ENCODE measurements at places on chromosomes 7 and 10. TPM values are rescaled to one million over a fixed set of nuclear protein-coding genes. Genes with fewer than 3 reads are reported as not detected.
A peak's percentile ranks its signal among the peaks of the same experiment; 100 is the strongest.

- H3K27me3 ChIP-seq: no peaks in the 10 kb centered on the region
- H3K27ac ChIP-seq: no peak overlapping the region
Measured at GRCh38 chr7:45136106-45137060, 21.2 kb upstream of the RAMP3 start.

- no peak overlapping the region for H3K4me3 ChIP-seq
- no peaks in the 10 kb centered on the region for H3K27me3 ChIP-seq
- no peak for DNase-seq
- no peak overlapping the region for H3K27ac ChIP-seq
Measured at GRCh38 chr10:90417029-90417428, 440.8 kb downstream of the HTR7 start.

CCL24 gene
- not detected for total RNA-seq

DNA sequence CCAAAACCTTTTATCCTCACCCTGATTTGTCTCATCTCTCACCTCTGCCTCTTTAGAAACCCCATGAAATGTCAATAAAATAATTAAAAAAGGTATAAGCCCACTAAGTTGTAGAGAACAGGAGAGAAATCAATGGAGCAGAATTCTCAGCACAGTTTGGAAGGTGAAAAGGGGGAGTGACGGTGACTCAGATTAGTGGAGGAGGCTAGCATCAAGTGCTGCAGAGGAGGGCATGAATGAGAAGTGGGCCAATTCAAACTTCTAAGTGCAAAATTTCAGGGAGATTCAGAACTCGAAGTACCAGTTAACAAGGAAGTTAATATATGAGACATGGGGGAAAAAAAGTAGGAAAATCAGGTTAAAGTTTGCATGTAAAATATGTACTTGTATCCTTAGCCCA, 34.9 kb upstream of the ETV1 start:
- H3K27ac ChIP-seq: no peak overlapping the region
- DNase-seq: no peak
- H3K27me3 ChIP-seq: no peaks in the 10 kb centered on the region
- no peaks in the 10 kb centered on the region for H3K4me1 ChIP-seq
- H3K36me3 ChIP-seq: no peaks in the 10 kb centered on the region

- peak overlapping the region; percentile 26 for H3K4me3 ChIP-seq
- H3K36me3 ChIP-seq: peaks cover 16% of the 10 kb centered on the region
- no peaks in the 10 kb centered on the region for H3K27me3 ChIP-seq
- peak overlapping the region; percentile 93 for H3K27ac ChIP-seq
- peaks cover 92% of the 10 kb centered on the region for H3K4me1 ChIP-seq
Measured at GRCh38 chr10:11236234-11236633, 218.6 kb downstream of the CELF2 start.

GRCh38 chr10:101663097-101663496, 31.9 kb downstream of the FBXW4 start:
- H3K4me3 ChIP-seq: no peak overlapping the region
- no peak for DNase-seq
- no peak overlapping the region for H3K27ac ChIP-seq
- no peaks in the 10 kb centered on the region for H3K27me3 ChIP-seq

DNA sequence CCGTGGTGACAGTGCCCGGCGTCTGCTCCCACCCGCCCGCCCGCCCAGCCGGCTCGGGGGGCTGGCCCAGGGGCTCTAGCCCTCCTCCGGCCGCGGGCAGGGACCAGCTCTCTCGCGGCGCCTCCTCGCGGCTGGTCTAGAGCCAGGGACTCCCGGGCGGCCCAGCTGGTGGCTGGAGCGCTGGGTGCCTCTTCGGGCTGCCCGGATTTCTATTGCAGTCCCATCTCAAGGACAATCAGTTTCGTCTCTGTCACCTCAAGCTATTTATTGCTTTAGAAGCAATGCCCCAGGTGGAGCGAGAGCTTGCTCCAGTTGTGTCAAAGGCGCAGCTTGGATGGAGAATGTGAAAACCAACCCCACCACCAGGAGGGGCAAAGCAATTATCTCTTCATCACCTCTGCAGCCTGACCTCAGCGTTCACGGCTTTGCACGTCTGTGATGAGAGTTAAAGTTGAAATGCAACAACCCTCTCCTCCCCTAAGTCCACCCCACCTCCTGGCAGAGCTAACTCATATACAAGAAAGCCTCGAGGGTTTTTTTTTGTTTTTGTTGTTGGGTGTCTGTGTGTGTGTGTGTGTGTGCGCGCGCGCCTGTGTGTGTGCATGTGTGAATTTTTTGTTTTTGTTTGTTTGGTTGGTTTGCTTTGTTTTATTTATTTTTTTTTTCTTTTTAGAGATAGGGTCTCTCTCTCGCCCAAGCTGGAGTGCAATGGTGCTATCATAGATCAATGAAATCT, at the start of gene ITGA8:
Gene ITGA8, minus strand, starts transcription at position 24 of the 736 bp plus-strand sequence. CDS start 151 bp downstream, outside the sequence.
- peaks cover 5% of the 10 kb centered on the region for H3K4me1 ChIP-seq
- DNase-seq: peak; percentile 14
- H3K27ac ChIP-seq: no peak within 1 kb of the TSS
- peaks cover 42% of the 10 kb centered on the region for H3K27me3 ChIP-seq
- H3K4me3 ChIP-seq: no peak within 1 kb of the TSS
- no peaks in the 10 kb centered on the region for H3K36me3 ChIP-seq

GRCh38 chr7:129103561-129104324, 40.8 kb upstream of the TSPAN33 start:
- H3K27ac ChIP-seq: no peak overlapping the region
- DNase-seq: no peak
- no peaks in the 10 kb centered on the region for H3K27me3 ChIP-seq
- H3K36me3 ChIP-seq: no peaks in the 10 kb centered on the region
- no peaks in the 10 kb centered on the region for H3K4me1 ChIP-seq

DNA sequence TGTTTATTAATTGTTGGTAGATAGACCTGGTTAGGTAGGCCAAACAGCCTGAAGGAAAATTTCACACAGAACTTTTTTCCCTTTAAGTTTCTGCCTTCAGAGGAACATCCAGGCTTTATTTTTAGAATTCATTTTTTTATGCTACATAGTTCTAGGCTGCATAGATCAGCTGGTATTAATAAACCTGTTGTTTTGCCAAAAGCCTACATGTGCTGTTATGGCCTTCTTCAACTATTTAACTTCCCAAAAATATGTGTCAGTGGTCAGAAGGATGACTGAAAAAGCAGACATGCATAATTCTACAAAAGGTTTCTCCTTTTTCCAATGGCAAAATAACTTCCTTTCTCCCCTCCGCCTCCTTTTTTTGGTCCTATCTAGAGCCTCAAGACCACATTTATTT, 303.0 kb upstream of the DKK1 start:
- H3K4me3 ChIP-seq: no peak overlapping the region
- no peak for DNase-seq
- H3K27me3 ChIP-seq: peaks cover 2% of the 10 kb centered on the region
- H3K4me1 ChIP-seq: no peaks in the 10 kb centered on the region
- H3K27ac ChIP-seq: no peak overlapping the region

CDH23 gene
- 1.6 TPM for total RNA-seq

GRCh38 chr7:80883154-80884025, 35.5 kb downstream of the SEMA3C start:
- no peak for DNase-seq
- no peaks in the 10 kb centered on the region for H3K36me3 ChIP-seq
- H3K27ac ChIP-seq: no peak overlapping the region
- H3K4me1 ChIP-seq: no peaks in the 10 kb centered on the region
- no peak overlapping the region for H3K4me3 ChIP-seq
- no peaks in the 10 kb centered on the region for H3K27me3 ChIP-seq

GRCh38 chr7:38294926-38295325, 21.5 kb upstream of the TARP start:
- H3K36me3 ChIP-seq: no peaks in the 10 kb centered on the region
- H3K4me3 ChIP-seq: no peak overlapping the region
- DNase-seq: no peak
- no peaks in the 10 kb centered on the region for H3K27me3 ChIP-seq
- no peak overlapping the region for H3K27ac ChIP-seq
- peaks cover under 1% of the 10 kb centered on the region for H3K4me1 ChIP-seq

SORCS1 gene
- not detected for total RNA-seq

GRCh38 chr10:13399236-13399635, 51.1 kb upstream of the SEPHS1 start:
- H3K4me3 ChIP-seq: no peak overlapping the region
- H3K27ac ChIP-seq: no peak overlapping the region
- H3K36me3 ChIP-seq: no peaks in the 10 kb centered on the region
- H3K4me1 ChIP-seq: no peaks in the 10 kb centered on the region

CDNF gene
- total RNA-seq: 1.6 TPM

STEAP4 gene
- not detected for total RNA-seq

FOXI2 gene
- not detected for total RNA-seq

DNA sequence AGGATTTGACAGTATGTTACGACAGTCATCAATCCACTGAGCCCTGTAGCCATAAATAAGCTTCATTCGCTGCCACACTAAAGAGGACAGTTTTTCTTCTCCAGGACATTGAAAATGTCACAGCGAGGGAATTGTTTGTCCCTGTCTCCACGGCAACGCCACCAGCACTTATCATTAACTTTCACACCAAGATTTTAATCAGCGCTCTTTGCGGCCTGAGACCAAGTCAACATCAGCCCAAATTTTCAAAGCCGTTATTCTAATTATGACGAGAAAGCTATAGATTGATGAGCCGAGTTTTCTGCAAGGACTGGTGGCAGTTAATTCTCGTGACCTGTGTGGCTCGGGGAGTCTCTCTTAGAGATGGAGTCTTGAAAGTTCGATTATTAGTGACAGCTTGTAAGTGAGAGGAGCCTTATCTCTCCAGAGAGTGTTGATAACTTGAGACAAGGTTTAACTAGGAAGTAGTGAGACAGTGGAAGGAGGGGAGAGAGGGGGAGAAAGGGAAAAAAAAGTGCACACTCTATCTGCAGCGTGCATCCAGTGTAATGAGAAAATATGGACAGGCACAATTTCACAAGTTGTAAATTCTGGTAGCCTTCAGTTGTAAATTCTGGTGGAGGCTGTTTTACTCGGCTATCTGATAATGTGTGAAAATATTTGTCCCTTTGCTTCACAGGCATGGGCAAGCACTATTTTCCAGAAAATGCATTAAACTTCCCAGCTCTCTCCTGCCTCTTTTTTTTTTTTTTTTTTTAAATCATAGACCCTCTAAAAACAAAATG, 473.3 kb downstream of the LRMDA start:
- H3K4me3 ChIP-seq: no peak overlapping the region
- H3K27ac ChIP-seq: no peak overlapping the region

EGR2 gene
- total RNA-seq: 18.5 TPM

CDHR3 gene
- total RNA-seq: 0.52 TPM

- H3K4me3 ChIP-seq: no peak overlapping the region
- no peak for DNase-seq
- H3K27ac ChIP-seq: no peak overlapping the region
Measured at GRCh38 chr10:33164060-33164709, 170.3 kb downstream of the NRP1 start.

GRCh38 chr10:101903827-101904550, 60.4 kb upstream of the KCNIP2 start:
- peaks cover 18% of the 10 kb centered on the region for H3K4me1 ChIP-seq
- peak; percentile 38 for DNase-seq
- no peaks in the 10 kb centered on the region for H3K27me3 ChIP-seq
- H3K27ac ChIP-seq: no peak overlapping the region

POLR2J3 gene
- total RNA-seq: 15.3 TPM

- no peak overlapping the region for H3K4me3 ChIP-seq
- H3K27me3 ChIP-seq: peaks cover 14% of the 10 kb centered on the region
- H3K27ac ChIP-seq: no peak overlapping the region
- H3K36me3 ChIP-seq: peaks cover 3% of the 10 kb centered on the region
Measured at GRCh38 chr10:125708971-125709503, 10.5 kb upstream of the EDRF1 start.

XRCC2 gene
- total RNA-seq: 10.3 TPM

DNA sequence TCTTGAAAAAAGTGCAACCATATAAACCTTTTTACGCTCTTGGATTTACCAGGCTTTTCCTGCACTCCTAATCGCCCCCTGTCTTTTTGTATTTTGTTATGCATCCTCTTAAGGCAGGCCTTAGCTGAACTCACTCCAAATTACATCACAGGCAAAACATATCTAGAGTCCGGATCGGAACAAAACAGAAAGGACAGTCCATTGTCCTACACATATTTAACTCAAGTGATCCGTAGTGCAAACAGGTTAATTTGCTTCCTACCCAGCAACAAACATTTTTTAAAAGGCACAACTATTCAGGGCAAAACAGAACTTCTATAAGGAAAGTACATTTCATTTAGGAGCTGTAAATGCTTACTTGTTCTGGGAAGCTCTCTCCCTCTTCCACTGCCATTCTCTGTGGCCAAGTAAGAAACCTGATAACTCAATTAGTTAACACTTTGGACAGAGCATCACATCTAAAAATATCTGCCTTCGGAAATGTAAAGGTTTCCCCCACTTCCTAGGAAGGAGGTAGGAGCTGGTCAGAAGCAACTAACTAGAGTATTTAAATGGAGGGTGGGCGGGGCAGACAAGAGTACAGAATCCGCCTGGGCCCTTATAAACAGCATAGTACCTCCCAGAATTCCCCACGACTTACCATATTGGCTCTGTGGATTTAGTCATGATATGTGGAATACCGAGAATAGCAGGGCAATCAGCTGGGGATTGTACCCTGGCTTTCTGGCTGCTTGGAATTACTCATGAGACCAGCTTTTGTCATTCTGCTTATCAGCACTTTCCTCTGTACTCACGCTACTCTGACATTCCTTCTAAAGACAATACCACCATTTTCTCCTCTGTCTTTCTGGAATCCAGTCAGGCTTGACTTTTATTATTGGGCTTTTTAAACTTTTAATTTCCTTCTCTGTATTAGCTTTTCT, 89.5 kb downstream of the ANK3 start:
- H3K27me3 ChIP-seq: no peaks in the 10 kb centered on the region
- no peak overlapping the region for H3K27ac ChIP-seq
- H3K4me1 ChIP-seq: no peaks in the 10 kb centered on the region
- H3K4me3 ChIP-seq: no peak overlapping the region
- no peak for DNase-seq

CHAT gene
- not detected for total RNA-seq

DUSP5 gene
- total RNA-seq: 53.5 TPM

GBX1 gene
- not detected for total RNA-seq

GRCh38 chr10:17058093-17058492, 71.5 kb downstream of the CUBN start:
- no peak overlapping the region for H3K4me3 ChIP-seq
- H3K4me1 ChIP-seq: peaks cover 31% of the 10 kb centered on the region
- no peak for DNase-seq
- no peak overlapping the region for H3K27ac ChIP-seq

LRRC18 gene
- not detected for total RNA-seq

MRPS17 gene
- 18.7 TPM for total RNA-seq

GRCh38 chr10:47335906-47336305, 12.3 kb upstream of the RBP3 start:
- H3K27me3 ChIP-seq: peaks cover 4% of the 10 kb centered on the region
- H3K36me3 ChIP-seq: no peaks in the 10 kb centered on the region

CACNB2 gene
- total RNA-seq: not detected

ZNF503 gene
- total RNA-seq: 0.21 TPM

GRCh38 chr7:28168393-28169158, 12.0 kb downstream of the JAZF1 start:
- H3K27ac ChIP-seq: no peak overlapping the region
- H3K27me3 ChIP-seq: peaks cover 4% of the 10 kb centered on the region
- peaks cover 10% of the 10 kb centered on the region for H3K4me1 ChIP-seq
- H3K36me3 ChIP-seq: no peaks in the 10 kb centered on the region
- no peak overlapping the region for H3K4me3 ChIP-seq

- no peak overlapping the region for H3K4me3 ChIP-seq
- no peaks in the 10 kb centered on the region for H3K4me1 ChIP-seq
- peaks cover 5% of the 10 kb centered on the region for H3K27me3 ChIP-seq
Measured at GRCh38 chr7:115868369-115868768, 162.2 kb downstream of the TFEC start.

GRCh38 chr7:88230646-88231045, 10.8 kb upstream of the SRI start:
- no peaks in the 10 kb centered on the region for H3K4me1 ChIP-seq
- no peak for DNase-seq
- H3K4me3 ChIP-seq: no peak overlapping the region
- H3K27me3 ChIP-seq: peaks cover 8% of the 10 kb centered on the region
- peaks cover 1% of the 10 kb centered on the region for H3K36me3 ChIP-seq

- peaks cover 21% of the 10 kb centered on the region for H3K4me1 ChIP-seq
- H3K27ac ChIP-seq: no peak overlapping the region
- no peak for DNase-seq
- no peaks in the 10 kb centered on the region for H3K27me3 ChIP-seq
Measured at GRCh38 chr10:12561307-12561706, 212.0 kb downstream of the CAMK1D start.

Data from activated naive CD4-positive, alpha-beta T cell treated with anti-CD3 and anti-CD28 coated beads for 36 hours (primary cell).